Stimulated activated CD4-positive, alpha-beta T cell treated with anti-CD3 and anti-CD28 coated beads, Interleukin-15, amount 100 ng/mL, for 24 hours (primary cell): ENCODE measurements at places on chromosomes 4 and X.

DNA sequence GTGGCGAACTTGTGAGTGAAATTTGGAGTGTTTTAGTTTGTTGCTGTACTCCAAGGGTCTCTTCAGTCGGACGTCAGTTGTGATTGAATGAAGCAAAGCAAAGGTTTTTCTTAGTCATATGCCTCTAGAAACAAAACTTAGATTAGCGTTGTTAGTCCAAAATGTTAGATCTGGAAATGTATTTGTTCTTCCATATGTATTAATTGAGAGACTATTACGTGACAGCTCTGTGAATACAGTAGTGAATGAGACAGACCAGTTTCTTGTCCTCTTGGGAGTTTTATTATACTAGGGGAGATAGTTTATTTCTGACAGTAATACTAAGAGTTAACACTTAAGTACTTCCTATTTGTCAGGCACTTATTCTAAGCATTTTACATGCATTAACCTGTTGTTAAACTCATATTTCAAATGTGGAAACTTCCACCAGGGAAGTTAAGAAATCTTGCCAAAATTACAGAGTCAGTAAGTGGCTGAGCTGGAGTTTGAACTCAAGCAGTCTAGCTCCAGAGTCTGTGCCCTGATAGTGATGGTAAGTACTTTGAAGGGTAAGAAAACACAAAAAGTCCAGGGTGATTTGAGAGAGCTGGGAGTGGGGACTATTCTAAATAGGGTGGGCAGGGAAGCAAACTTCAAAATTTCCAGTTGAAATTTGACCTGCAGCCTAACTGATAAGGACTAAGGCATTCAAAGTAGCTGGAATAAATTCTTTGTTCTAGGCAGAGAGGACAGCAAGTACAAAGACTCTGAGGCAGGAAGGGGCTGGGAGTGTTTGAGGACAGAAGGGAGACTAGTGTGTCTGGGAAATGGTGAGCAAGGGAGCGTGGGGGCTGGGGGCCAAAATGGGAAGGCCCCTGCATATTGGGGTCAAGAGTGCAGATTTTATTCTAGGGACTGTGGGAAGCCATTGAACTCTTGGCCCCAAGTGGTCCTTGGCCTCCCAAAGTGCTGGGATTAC lies 17.0 kb downstream of the ADD1 start:
- no peak for DNase-seq

GRCh38 chr4:6372649-6373525 lies 99.5 kb downstream of the PPP2R2C start:
- DNase-seq, result peak; percentile 39

DNA sequence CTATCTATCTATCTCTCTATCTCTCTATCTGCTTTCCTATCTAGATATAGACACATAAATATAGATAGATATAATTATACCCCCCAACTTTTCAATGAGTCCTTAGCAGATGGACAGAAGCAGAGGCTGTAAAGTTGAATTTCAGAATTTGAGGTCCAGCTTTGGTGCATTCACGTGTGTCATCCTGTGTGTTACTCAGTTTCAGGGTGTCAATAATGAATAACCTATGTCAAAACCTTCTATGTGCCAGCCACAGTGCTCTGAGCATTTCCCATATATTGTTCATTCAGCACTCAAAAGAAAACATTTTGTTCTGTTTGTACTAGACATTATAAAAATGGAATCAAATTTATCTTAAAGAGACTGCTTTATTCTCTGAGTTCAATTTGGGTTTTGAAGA lies 310.0 kb downstream of the ARHGAP24 start:
- DNase-seq, result no peak

GRCh38 chr4:139764686-139765310 lies 99.2 kb downstream of the MGST2 start:
- DNase-seq, result no peak

GRCh38 chrX:10365532-10366265 lies 208.9 kb downstream of the CLCN4 start:
- no peak for DNase-seq

DNA sequence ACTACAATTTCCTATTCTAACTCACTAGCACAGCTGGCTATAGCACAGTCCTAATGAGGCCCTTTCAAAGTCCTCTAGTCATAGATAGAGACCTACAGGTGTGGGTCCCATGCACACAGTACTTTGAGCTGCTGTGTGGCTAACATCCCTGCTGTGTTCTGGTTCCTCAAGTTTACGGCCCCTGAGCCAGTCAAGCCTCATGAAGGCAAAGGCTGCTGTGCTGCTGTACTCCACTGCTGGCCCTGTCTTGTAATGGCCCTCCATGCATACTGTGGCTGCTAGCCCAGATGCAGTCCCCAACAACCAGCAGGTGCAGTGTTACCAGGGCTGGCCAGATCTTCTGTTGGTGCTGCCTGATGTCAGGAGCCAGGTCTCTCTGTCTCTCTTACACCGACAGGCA lies 23.4 kb upstream of the ENPEP start:
- DNase-seq, result no peak

GRCh38 chrX:23374291-23374690 lies 39.6 kb downstream of the PTCHD1 start:
- DNase-seq, result no peak

- DNase-seq, result no peak
Measured at GRCh38 chrX:733961-734360, 103.4 kb downstream of the SHOX start.

- DNase-seq, result no peak
Measured at GRCh38 chr4:48604527-48604926, 114.5 kb downstream of the ZAR1 start.

DNA sequence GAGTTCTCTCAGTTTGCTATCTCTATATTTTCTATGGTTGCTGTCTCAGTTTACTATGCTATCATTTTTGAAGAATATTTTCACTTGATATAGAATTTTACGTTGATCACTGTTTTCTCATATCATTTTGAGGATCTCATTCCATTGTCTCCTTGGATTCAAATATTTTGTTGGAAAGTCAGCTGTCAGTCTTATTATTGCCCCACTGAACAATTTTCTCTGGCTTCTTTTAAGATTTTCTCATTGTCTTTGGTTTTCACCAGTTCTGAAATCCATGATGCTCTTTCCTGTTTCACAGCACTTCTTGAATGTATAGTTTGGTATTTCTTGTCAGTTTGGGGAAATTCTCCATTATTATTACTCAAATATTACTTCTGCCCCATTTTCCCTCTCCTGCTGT lies 81.1 kb downstream of the ENPP6 start:
- no peak for DNase-seq

DNA sequence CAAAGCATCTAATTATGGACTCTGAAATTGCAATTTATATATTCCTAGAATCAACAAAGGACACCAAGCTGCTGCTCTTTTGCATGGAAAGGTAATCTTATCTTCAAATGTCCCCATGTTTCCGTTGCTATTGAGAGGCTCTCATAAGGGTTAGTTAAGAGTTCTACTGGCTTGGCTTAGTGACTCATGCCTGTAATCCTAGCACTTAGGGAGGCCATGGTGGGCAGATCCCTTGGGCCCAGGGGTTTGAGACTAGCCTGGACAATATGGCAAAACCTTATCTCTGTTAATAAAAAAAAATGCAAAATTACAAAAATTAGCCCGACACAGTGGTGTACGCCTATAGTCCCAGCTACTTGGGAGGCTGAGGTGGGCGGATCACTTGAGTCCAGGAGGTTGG lies 93.4 kb upstream of the RAPGEF2 start:
- DNase-seq, result no peak

DNA sequence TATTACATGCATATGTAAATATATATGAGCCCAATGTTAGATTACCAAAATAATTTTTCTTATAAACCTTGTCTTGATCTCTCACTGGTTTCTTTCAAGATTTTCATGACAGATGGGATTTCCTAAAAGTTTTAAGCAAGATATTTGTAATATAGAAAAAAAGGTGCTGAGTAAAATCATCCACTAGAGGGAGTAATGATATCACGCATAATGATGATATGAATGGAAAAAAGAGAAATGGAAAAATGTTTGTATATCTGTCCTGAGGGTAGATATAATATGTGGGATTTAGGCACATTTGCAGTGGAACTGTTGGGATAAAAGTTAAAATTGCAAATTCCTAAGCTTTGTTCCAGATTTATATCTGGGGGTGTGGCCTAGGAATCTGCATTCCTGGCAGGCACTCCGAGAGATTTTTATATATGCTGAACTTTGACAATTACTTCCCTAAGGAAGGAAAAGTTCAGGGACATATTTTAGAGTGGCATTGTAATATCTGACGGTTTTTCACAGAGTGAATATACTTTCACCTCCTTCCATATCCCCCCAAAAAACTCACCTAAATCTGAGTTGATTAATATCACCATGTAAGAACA lies 60.5 kb downstream of the TMA16 start:
- DNase-seq, result no peak

DNA sequence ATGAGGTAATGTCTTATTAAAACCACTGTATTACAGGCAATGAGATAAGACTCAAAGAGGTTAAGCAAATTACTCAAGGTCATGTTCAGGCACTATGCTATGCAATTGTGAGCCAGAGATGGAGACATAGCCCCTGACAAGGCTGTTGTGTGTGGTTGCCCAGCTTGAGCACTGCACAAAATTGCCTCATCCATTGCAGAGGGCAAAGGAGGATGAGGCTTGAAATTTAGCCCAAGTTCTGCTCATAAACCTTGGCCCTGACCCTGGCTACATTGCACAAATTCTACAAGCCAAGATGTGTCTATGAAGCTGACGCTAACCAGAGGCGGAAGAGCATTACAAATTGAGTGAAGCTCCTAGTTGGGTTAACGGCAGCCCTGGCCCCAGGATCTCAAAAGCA lies 65.6 kb upstream of the PGM2 start:
- no peak for DNase-seq

DNA sequence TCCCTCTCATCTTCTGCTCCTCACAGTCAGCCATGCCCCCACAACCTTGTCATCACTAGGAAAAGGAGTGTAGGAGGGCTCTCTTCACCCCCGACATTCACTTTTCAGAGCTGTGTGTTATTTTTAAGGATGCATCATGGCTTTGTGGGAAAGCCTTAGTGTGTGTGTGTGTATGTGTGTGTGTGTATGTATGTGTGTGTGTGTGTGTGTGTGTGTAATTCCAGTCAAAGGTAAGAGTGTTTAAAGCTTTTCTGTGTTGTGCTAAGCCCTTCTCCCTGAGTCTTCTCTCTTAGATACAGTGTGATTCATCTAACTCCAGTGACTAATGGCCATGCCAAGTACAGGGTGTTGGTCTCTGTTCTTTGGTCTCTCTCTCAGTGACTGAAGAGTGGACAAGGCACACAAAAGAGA lies 76.6 kb downstream of the CHIC2 start:
- no peak for DNase-seq

- DNase-seq, result no peak
Measured at GRCh38 chrX:19440713-19441112, 74.6 kb downstream of the MAP3K15 start.

GRCh38 chr4:134622199-134622598 lies 420.6 kb upstream of the PABPC4L start:
- no peak for DNase-seq

DNA sequence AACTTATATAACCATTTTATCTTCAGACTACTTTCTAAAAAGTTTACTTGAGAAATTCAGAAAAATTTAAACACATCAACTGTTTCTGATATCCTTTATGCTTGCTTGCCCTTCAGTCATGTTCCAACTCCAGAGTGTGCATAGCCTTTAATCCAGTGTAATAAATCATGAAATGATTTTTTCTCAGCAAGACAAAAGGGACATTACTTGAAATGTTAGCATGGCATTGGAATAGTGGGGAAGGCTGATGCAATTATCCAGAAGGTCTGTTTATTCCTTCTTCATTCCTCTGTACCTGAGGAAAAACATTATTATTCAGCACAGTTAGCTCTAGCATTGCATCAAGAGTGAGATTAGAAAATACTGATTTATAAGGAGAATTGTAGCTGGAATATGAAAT lies 209.9 kb downstream of the SLC7A11 start:
- no peak for DNase-seq

DNA sequence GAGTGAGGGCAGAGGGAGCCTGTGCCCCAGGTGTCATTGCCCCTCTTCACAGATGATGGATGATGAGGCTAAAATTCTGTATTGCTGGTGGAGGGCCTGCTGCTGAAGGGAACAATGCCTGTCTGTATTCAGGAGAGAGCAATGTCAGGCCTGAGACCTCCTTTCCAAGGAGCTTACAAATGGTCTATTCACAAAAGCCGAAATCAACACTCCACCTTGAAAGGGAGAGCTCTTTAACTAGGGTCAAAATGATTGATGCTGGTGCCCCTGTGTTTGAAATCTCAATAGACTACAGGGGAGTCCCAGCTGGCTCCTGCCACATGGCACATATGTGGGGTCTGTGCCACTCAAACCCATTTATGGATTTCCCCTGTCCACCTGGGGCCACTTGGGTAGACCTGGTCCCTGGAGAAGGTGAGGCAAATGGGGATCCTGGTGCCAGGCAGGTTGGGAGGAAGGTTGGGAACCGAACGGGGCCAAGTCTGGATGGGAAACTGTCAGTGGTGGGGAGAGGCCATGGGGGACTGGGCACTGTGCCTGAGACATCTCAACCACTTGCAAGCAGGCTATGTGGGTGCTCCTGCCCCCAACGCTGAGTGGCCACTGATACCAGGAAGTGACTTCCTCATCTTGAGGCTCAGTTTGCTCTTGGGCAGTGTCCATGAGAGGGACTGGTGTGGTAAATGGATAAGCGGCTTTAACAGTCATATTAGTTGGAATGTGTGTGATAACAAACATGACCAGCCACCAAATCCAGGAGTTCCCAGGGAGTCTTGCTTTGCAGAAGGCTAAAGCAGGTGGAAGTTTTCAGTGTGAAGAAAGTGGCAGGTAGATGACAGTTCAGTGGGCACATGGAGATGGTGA lies 223.8 kb upstream of the PSAPL1 start:
- DNase-seq, result no peak

GRCh38 chr4:108426493-108426892 lies 193.9 kb upstream of the RPL34 start:
- DNase-seq, result no peak

- DNase-seq, result no peak
Measured at GRCh38 chr4:1713003-1713851, 1.1 kb upstream of the SLBP start.

DNA sequence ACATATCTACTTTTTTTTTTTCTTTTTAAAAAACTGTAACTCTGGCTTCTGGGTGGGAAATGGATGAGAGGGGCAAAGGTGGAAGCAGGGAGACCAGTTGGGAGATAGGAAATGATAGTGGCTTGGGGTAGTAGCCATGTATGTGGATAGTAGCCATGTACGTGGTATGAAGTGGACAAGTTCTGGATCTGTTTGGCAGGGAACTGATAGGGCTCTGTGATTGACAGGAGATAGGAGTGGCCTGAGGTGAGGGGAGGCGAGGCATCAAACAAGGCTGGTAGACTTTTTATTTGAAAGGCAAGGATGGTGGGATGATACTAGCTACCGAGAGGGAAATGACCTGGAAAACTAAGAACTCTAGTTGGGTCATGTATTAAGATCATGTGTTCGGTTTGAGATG lies 117.8 kb downstream of the AFF1 start:
- DNase-seq, result no peak

DNA sequence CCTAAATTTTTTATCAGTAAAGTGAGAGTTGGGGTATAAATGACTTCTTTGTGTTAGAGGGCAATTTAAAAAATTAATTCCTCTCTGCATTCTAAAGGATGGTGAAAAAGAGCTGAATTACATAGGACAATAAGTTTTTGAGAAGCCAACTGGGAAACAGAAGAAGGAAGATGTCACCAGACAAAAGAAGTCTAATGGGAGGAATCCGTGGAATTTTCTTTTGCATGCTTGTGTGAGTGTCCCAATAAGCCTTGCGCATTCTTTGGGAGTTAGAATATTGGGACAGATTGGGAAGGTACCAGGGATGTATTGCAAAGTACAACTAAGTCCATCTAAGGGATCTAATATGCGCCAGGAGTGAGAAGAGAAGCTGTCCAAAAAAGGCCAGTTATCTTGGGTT lies 35.1 kb upstream of the NR3C2 start:
- no peak for DNase-seq
